CD4-positive, alpha-beta memory T cell (primary cell): ENCODE measurements at places on chromosomes 1 and 21.
A peak's percentile ranks its signal among the peaks of the same experiment; 100 is the strongest.

GRCh38 chr1:204382714-204383083, 23.0 kb upstream of the PLEKHA6 start:
- no peak for DNase-seq

GRCh38 chr21:32966120-32966519, 59.6 kb upstream of the OLIG2 start:
- DNase-seq: no peak

GRCh38 chr1:244862354-244862698, 2.0 kb downstream of the HNRNPU start:
- DNase-seq: peak; percentile 69

GRCh38 chr1:61352845-61353435, 270.6 kb downstream of the NFIA start:
- DNase-seq: no peak

GRCh38 chr1:221549815-221550214, 192.1 kb downstream of the DUSP10 start:
- DNase-seq: no peak

DNA sequence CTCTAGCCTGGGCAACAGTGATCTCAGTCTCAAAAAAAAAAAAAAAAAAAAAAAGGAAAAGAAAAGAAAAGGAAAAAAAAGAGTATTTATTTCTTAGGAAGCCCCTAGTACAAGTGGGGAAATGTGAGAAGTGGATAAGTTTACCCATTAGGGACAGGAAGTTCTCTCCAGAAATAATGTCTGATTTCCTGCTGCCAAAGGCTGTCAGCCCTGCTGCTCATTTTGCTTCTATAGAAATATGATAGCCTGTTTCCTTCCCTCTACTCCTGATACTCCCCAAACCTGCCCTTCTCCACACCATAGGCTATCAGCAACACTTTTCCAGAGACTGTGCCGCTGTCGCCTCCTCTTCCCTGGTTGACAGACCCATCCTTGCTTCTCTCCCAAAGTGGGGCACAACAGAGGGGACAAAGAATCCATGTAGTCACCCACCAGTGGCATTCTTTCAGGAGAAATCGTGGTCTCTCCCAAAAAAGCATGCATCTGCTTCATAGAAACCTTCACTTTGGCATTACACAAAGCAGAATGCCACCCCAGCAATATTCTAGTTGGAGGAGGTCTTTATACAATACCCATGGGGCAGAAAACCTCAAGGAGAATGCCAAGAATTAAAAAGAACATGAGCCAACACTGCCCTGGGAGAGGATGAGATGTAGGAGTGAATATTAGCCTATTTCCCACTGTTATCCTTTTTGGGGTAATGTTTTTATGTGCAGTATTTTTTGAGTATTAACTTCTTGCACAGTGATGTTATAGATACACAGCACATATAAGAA, 166.3 kb upstream of the NR5A2 start:
- DNase-seq: no peak

DNA sequence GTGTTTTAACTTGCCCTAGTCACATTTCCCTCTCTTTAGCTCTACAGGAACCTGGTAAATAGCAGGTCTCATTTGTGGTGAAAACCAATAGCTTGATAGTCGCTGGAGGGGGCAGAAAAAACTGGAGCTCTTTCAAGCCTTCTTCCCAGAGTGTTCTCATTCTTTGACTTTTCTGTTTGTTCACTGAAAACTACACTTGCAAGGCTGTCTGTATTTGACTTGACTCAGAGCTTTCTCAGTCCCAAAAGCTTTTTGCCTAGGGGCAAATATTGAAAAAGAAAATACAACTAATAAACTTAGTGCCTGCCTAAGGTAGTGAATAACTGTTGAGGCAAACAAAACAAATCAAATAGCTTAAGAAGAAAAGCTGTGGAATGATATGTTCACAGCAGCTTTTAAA, 217.1 kb upstream of the CHRM3 start:
- no peak for DNase-seq

DNA sequence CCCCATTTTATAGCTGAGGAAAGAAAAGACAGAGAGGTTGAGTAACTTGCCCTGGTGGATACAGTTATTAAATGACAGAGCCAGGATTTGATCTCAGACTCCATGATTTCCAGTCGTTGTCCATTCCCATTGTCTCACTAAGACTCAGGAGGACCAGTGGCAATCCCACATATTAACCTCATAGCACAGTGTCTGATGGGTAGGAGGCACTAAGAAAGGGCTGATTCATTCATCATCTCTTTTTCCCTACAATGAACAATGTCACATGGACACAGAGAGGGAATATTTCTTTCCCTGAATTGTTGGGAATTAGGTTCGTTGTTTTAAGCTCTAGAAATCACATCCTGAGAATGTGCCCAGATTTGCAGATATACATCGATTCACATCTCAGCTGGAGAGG, 99.9 kb downstream of the PBX1 start:
- DNase-seq: no peak

GRCh38 chr1:3500265-3500835, 45.9 kb downstream of the ARHGEF16 start:
- no peak for DNase-seq

DNA sequence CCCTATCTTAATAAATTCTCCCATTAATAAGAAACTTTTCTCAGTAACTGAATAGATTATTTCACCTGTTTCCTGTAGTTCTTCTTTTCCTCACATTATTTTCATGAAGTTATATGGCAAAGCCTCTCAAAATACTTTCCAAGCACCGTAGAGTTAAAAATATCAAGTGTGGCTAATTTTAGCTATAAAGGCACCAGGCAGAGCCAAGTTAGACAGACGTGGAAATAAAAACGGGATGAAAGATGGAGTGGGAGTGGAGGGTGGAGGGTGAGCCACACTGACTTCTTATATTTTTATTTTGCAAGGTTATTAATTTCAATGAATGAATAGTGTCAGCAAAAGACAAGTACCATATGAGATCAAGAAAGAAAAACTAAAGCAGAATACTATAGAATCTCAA, 71.7 kb downstream of the ENAH start:
- no peak for DNase-seq

GRCh38 chr1:159828176-159828575, 1.5 kb downstream of the SLAMF8 start:
- DNase-seq: no peak

DNA sequence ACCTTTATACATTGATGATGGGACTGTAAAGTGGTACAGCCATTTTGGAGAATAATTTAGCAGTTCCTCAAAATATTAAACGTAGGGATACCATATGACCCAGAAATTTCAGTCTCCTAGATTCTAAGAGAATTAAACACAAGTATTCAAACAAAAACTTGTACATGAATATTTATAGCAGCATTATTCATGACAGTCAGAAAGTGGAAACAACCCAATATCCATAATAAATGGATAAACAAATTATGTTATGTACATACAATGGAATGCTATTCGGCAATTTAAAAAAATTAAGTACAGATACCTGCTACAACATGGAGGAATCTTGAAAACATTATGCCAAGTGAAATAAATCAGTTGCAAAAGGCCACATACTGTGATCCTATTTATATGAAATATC, 16.9 kb upstream of the DDX59 start:
- DNase-seq: no peak

DNA sequence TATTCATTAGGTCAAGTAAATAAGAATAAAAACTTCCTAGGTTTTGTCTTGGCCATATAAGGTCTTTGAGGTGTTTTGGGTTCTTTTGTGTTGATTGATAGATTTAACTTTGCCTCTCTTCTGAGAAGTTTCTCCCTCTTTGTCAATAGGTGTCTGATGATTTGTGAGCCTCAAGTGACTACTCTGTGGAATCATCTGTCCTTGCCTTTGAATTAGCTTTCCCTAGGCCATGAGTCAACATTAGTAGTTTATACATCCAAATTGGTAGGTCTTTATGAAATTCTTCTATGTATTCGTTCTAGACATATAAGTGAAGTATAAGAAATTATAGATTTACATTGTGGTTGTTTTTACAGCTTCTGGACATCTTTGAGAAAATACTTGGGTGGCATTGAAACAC, 864.4 kb downstream of the USP25 start:
- no peak for DNase-seq

GRCh38 chr1:81432059-81432458, 368.7 kb upstream of the ADGRL2 start:
- DNase-seq: no peak

- no peak for DNase-seq
These were observed 3.0 kb downstream of the PAXBP1 start for GRCh38 chr21:32768530-32768929.

GRCh38 chr1:84936116-84936810, 43.3 kb upstream of the LPAR3 start:
- no peak for DNase-seq

DNA sequence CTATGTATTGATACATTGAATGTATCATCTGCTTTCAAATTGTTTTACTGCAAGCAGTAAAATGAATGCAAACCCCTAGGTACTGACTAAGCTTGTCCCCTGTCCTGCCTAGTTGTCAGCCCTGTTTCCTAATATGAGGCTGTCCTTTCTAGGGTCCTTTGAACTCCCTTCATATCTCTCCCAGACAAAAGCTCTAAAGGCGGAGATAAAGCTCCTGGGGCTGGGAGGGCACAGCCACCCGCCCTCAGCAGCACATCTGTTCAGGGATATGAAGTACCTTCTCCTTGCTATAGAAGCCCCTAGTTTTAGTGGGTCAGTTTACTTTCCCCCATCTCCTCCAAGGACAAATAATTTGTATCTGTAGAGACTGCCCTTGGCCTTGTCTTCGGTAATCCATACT, 93.1 kb upstream of the ETS2 start:
- no peak for DNase-seq

DNA sequence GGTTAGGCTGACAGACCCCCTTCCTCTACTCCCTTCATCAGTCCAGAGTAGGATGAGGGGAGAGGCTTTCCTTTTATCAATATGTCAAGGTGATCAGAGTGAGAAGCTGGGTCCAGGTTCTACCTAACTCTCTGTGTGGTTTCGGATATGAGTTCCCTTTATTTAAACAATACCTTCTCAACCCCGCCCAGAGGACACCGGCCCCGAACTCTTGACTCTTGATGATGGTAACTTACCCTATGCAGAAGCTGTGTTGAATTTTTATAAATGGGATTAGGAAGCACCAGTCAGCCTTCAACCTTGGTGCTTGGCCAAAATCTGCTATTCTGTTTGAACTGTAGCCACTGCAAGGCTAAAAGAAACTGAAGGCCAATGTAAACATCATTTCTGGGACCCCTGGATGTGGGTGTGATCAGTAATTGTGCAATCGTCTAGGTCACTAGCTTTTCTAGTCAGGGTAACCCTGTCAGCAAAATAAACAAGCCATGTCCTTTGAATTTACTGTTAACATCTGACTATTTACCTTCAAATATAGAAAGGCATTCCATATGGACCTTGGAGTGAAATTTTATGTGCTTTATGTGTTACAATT, 398.3 kb downstream of the SEC16B start:
- DNase-seq: no peak

DNA sequence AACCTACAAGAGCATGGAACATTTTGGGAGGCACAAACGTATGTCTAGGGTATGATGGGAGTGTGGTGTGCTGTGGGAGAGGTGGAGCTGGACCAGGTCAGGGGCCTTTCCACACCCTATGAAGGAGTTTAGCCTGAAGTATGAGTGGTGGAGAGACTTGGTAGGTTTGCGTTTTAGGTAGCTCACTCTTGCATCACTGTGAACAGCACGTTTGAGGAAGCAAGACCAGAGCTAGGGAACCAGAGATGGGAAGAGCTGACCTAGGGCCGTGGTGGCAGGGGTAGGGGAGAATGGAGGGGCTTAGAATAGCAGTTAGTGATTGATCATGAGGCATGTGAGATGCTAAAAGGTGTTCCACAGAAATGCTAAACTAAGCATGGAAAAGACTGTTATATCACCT, 25.1 kb upstream of the ZFP69B start:
- no peak for DNase-seq

DNA sequence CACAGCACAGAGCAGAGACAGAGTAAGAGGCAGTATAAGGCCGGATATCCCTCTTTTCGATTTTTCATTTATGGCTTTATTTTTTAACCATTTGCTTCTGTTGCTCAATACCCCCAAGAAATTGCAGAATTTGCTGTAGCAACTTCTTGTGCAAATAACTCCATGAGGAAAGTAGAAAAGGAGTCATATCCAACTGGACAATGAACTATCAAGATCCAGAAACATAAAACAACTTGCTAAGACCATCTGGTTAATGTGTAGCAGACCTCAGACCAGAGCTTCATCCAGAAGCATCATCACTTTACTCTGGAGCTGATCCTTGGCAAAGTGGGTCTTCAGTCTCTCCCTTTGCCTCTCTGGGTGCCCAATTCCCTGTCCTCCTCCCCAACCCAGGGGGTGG, 45.9 kb downstream of the ZNF697 start:
- DNase-seq: no peak

- DNase-seq: no peak
These were observed 3.9 kb downstream of the UAP1 start for GRCh38 chr1:162565460-162565859.

DNA sequence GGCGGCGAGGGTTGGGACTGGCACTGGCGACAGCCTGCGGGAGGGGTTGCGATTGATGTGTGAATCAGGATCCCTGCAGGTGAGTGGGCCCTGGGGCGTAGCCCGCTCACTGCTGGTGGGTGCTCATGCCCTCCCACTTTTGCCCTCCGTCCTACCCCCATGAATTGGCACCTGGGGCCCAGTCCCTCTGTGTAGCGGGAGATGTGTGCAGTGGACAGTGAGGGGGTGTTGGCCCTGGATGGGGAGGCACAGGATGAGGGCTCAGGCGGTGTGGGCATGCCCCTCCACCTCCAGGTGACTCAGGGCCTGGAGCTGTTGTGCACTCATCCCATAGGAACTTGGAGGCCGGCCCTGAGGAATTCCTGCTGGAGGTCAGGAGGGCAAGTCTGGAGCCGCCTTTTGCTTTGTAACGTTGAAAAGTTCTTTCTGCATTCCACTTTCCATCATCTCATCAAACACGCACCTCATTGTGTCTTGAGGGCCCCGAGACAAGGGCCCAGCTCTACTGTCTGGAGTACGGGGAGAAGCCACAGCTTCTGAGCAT, 3.0 kb downstream of the PEAR1 start:
- DNase-seq: no peak

- no peak for DNase-seq
These were observed 21.8 kb upstream of the GPR153 start for GRCh38 chr1:6282577-6283270.

GRCh38 chr1:87042111-87042811, 127.8 kb downstream of the HS2ST1 start:
- DNase-seq: no peak

DNA sequence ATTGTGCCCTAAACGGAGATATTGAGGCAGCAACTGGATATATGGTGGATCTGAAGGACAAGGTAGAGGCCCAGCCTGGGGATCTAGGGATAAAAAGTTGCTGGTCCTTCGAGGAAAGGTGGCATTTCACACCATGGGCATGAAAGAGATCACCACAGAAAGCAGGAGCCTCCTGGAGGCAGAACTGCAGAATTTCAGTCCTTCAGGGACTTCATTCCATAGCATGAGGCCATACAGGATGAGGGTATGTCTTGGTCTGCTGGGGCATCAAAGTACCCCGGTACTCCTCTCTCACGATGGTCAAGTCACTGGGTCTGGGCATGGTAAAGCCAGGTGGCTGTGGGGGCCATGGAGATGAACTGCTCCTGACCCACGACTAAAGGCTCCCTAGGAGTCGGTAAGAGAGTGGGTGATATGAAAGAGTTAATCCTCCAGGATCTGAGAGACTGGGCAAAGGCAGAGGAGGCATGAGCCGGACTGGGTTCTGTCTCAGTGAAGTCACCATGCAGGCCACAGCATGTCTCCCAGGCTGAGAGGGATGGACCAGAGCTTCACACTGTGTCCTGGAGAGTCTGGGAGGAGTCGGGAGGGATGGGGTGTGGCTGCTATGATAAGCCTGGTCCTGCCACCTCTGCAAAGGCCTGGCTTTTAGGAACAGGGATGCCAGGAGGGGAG, 5.8 kb upstream of the SPRR5 start:
- DNase-seq: no peak
